ENCODE measurements at places on chromosomes 11 and 22.

DNA sequence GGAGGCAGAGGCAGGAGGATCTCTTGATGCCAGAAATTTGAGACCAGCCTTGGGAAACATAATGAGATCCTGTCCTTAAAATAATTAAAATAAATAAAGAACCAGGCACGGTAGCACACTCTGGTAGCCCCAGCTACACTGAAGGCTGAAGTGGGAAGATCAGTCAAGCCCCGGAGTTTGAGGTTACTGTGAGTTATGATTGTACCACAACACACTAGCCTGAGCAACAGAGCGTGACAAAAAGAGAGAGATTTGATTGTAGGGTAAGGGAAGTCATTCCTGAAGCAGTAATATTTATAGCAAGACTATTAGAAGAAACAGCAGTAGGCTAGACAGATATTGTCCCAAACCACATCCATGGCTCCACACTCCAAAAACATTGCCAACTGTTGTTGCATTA is 1408.4 kb upstream of the TENM4 start:
- no peak for DNase-seq

- no peak for DNase-seq
Measured at GRCh38 chr11:42772886-42773285, 538.9 kb upstream of the API5 start.

GRCh38 chr11:102186551-102187191 is 76.4 kb downstream of the YAP1 start:
- DNase-seq = no peak

DNA sequence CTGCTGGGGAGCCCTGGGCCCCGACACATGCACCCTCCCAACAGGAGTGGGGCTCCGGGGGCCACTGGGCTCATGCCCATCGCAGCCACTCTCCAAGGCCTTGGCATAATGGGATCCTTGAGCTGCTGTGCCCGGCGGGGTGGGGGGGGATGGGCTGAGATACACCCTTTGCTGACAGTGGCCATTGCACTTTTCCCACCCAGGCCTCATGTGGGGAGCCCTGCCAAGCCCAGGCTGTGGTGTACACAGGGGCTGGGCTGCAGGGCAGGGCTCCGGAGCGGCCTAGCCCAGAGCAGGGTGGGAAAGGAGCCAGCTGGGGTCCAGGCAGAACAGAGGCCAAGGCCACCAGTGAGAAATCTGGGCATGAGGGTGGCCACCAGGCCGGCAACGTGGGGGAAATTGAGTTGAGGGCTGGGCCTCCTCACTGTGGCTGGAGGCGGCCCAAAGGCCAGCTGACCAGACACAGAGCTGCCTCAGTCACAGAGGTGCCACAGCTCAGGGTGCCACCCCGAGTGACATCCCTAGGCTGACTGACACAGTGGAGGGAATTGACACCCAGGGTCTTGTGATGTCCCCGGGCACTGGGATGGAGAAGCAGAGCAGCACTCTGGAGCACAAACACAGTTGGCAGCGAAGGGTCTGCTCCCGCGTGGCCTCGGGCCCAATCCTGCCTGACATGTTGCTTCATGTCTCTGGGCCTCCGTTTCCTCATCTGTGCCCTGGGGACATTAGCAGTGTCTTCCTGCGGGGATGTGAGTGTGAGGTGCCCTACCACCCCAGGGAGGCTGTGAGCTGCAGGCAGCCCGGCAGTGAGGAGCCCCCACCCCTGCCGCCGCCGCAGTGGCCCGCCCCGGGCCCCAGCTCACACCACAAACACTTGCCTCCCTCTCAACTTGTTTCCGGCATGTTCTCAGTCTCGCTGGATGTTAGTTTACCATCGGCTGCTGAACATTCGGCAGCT is 30.4 kb downstream of the RTN4R start:
- no peak for DNase-seq

DNA sequence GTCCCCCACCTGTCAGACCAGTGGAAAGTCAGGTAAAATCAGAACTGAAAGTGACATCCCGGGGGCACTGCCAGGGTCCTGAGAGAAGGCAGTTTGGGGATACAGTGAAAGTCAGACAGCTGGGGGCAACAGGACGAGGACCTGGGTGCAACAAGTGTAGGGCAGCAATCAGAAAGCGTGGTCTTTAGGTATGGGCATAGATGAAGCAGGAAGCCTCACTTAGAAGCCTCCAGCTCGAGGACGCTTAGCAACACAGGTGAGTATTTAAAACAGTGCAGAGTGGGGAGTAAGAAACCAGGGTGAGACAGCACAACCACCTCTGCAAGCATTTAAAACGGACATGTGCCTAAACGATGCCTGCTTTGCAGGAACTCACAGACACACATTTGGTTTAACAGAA is 64.6 kb upstream of the POU2AF1 start:
- no peak for DNase-seq

DNA sequence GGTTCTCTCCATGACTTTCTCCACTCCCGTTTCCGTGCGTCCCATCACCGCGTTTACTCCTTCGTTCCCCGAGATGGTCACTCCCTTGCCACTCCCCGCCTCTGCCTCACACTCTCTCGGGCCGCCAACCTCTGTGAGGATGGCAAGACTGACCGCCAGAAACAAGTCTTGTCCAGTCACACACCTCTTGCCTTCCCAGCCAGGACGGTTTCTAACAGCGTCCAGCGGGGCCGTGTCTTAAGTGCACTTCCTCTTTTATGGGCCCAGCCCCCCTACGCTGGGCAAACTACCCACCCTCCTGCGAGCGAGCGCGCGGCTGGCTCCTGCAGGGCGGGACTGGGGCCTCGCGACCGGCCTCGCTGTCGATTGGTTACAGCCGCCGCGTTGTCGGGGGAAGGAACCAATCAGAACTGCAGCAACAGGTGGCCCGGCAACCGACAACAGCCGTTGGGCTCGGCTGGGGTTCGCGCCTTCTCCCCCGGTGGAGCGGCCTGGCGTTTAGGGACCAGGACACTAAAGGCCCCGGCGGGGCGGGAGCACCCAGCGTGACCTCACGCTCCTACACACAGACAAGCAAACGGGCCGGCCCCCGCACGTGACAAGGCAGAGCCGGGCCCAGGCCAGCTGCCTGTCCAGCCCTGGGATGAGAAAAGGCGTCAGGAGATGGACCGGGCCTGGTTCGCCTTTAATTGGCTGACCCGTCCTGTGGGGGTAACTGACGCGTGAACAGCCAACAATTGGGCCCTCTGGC is 522 bp upstream of the UCP2 start:
- peak; percentile 77 for DNase-seq

- no peak for DNase-seq
Measured at GRCh38 chr11:93765551-93765950, 18.5 kb upstream of the MED17 start.

DNA sequence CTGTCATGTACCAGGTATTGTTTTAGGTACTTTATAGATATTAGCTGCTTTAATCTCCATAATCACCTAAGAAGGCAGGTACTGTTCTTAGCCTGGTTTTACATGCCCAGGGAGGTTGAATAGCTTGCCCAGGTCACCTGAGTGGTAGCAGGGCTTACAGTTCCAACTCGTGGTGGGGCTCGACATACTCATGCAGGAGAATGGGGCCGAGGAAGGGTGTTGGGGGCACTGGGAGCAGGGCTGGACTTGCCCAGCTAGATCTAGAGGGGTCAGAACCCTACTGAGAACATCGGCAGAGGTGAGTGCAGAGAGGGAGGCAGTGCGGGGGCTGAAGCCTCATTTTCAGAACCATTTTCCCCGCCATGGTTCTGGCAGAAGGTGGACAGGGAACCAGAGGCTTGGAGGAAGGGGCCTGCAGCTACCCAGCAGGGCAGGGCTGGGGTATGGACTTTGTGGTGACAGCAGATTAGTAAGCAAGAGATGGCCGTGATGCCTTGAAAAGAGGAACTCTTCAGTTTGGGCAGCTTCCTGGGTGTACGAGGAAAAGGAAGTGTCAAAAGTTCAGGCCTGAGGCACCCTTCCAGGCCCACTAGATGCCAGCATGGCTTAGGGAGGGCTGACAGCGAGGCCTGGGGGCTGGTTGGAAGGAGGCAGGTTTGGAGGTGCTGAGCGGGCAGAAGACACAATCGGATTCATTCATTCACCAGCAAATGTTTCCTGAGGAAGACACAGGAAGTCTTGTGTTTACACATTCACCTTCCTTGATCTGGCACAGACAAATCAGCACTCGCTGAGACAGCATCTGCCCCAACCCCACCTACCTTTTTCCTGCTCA is 54.7 kb upstream of the LYVE1 start:
- DNase-seq = no peak

- DNase-seq = no peak
Measured at GRCh38 chr11:83046621-83047172, 25.0 kb downstream of the RAB30 start.

GRCh38 chr11:71120471-71120896 is 131.9 kb downstream of the SHANK2 start:
- DNase-seq = no peak

DNA sequence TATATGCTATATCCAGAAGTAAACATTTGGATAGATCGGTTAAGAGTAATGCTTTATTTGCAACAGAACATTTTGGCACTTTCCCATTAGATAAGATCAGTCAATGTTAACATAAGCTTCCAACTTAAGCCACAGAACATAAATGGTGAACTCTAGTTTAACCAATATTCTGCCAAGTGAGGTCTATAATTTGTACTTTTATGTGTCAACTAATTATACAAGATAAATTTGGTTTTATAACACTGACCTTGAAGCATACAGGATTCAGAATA is 23.5 kb upstream of the BLID start:
- no peak for DNase-seq

DNA sequence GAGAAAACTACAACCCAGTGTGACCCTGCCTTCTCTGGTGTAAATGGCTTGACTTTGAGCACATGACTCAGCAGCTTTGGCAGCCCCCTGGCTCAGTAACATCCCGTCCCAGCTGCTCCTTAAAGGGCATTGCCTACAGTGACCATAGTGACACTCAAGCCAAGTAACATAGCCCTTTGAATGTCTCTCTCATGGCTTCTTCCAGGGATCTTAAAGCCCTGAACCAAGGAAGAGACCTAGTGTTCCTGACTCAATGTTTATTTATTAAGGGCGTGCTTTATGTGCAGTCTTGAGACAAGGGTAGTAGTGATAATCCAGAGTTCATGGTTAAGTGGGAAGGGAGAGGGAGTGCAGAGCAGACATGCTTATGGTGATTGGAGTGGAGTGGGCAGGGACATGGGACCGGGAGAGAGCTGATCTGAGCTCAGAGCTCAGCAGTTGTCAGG is 125.7 kb downstream of the PARVA start:
- DNase-seq = no peak

DNA sequence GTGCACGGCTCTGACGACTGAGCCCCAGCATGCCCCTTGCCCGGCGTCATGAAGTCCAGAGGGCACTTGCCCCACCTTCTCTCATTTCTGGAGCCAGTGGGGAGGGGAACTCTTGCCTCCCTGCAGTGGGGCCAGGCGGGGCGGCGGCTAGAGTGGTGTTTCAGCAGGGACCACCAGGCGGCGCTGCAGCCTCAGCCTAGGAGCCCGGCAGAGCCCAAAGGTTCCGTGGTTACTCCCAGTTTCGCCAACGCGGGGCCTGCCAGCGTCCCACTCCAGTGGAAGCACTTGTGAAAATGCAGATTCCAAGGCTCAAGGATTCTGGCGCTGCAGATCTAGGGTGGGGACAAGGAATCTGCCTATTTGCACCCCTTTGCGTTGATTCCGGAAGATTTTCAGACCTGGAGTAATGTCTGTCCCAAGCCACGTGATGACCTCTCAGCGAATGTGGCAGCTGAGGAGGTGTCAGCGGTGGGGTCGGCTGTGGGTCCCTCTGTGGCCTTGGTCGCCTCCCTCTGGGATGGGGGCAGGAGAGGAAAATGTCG is 55.7 kb downstream of the CD82 start:
- peak; percentile 45 for DNase-seq

GRCh38 chr11:62546929-62547625 is 471 bp upstream of the AHNAK start:
- no peak for DNase-seq

GRCh38 chr11:115550291-115551059 is 46.3 kb upstream of the CADM1 start:
- DNase-seq = no peak

- DNase-seq = no peak
Measured at GRCh38 chr11:69801513-69802335, 17.5 kb downstream of the FGF3 start.

DNA sequence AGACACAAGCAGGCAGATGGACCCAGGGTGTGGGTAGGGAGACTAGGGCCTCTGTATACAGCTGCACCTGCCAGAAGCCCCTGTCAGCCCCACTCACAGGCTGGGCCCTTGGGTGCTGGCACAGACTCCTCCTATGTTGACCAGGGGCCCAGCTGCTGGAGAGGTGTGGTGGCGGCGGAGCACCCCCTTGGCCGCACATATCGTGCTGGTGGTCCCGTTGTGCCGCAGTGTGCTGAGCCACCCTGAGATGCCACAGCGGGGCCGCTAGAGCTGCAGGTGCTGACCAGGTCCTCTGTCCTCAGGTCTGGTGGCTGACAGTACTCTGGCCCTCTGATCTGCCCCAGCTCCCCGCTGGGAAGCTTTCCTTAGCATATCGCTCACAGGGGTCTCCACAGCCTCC is 30.2 kb upstream of the B3GAT1 start:
- no peak for DNase-seq

GRCh38 chr22:38073150-38074130 is 10.5 kb downstream of the SLC16A8 start:
- no peak for DNase-seq

- no peak for DNase-seq
Measured at GRCh38 chr11:64070314-64070681, 34.6 kb downstream of the FLRT1 start.

- peak; percentile 44 for DNase-seq
Measured at GRCh38 chr22:30390974-30391691, 3.9 kb upstream of the RNF215 start.

GRCh38 chr11:119396835-119397234 is 15.3 kb upstream of the USP2 start:
- no peak for DNase-seq

- no peak for DNase-seq
Measured at GRCh38 chr11:119745112-119745511, 16.1 kb upstream of the NECTIN1 start.

- DNase-seq = no peak
Measured at GRCh38 chr11:76588455-76589325, 81.9 kb downstream of the LRRC32 start.

- no peak for DNase-seq
Measured at GRCh38 chr22:44291265-44291664, 21.5 kb downstream of the SHISAL1 start.

DNA sequence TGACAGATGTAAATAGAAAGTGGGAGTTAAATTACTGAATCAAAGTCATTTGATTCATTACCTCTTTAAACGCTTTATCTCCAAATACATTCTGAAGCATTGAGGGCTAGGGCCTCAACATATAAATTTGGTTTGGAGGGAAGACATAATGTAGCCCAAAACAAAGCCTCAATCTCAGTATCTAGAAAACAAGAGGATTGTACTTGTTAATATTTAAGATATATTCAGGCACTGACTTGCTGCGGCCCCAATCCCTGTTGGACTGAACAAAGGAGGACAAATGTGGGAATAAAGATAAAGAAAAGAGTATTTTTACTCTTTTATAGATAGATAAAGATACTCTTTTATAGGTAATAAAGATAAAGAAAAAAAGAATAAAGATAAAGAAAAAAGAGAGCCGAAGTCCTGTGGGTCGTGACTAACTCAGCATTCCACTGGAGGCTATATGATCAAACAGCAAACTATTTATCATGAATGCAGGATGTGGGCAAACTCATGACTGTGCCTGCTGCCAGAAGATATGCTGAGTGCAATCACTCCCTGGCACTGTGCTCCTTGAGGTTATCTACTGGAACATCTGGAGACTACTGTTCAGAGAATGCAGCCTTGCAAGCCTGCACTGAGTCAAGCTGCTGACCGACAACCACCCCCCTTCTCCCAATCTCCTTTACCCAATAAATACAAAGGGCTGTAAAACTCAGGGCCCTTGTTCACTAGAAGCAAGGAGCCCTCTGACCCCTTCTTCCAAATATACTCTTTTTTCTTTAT is 6.9 kb downstream of the OR10V1 start:
- DNase-seq = no peak
